ENCODE measurements at places on chromosomes 3 and 15. TPM values are rescaled to one million over a fixed set of nuclear protein-coding genes. Genes with fewer than 3 reads are reported as not detected.

CASR gene
- polyA plus RNA-seq = not detected

LTF gene
- polyA plus RNA-seq = not detected

PAK6 gene
- polyA plus RNA-seq = not detected

SNURF gene
- 15.7 TPM for polyA plus RNA-seq

C3orf33 gene
- 2.1 TPM for polyA plus RNA-seq

CLCN2 gene
- 0.53 TPM for polyA plus RNA-seq

SH2D7 gene
- polyA plus RNA-seq = not detected

BRPF1 gene
- polyA plus RNA-seq = 14.2 TPM

TEX55 gene
- not detected for polyA plus RNA-seq

HRH1 gene
- polyA plus RNA-seq = not detected

SEMA3G gene
- 0.04 TPM for polyA plus RNA-seq

KBTBD8 gene
- polyA plus RNA-seq = 10.5 TPM
